ENCODE measurements at places on chromosomes 11 and 22.

- DNase-seq = no peak
These were observed 436.9 kb downstream of the GUCY1A2 start for GRCh38 chr11:106581399-106581798.

DNA sequence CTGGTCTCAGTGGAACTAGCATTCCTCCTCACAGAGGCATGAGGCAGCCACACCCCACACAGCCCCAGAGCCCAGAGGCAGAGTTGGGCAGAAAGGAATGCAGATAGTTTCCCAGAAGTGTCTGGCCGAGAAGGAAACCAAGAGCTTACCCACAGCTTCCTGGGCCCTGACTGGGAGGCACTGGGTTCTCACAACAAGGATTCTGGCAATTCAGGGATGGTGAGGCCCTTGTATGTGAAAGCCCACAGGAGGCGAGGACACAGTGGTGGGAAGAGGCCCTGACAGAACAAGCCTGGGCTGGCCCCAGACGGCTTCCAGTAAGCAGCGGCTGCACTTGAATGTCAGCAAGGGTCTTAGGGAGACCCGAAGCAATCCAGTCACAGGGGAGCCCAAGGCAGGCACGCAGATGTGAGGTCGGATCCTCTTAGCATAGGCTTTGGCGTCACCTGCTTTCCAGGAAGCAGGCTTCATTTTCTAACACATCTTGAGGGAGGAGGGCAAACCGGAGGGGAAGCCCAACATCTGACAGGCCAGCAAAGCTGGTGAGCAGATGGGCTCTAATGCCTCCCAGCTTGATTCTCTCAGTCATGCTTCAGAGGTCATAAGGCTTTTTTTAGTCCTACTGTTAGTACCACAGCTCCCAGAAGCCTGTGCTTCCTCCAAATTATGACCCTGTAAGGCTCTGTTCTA lies 78.3 kb upstream of the AKIP1 start:
- DNase-seq = peak; percentile 93

- DNase-seq = peak; percentile 33
These were observed 163.8 kb downstream of the CHST1 start for GRCh38 chr11:45501392-45502225.

GRCh38 chr22:25509374-25509791 lies 55.1 kb upstream of the GRK3 start:
- DNase-seq = no peak

DNA sequence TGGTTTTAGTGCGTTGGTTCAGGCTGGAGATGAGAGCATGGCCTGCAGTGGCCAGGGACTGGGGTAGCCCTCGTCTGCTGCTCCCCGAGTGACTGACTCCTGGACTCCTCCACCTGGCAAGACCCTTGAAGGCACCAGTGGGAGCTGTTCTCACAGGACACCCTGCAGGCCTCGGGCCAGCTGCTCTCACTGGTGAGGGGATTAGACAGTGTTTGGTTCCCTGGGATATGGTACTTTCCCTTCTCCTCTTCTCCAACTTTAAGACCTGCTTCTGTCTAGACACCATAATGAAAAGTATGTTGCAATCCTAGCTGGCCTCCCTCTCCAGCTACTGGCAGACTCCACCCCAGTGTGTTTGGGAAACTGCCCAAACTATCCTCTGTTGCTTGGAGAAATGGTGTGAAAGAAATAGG lies 168.8 kb upstream of the CADM1 start:
- DNase-seq = no peak

DNA sequence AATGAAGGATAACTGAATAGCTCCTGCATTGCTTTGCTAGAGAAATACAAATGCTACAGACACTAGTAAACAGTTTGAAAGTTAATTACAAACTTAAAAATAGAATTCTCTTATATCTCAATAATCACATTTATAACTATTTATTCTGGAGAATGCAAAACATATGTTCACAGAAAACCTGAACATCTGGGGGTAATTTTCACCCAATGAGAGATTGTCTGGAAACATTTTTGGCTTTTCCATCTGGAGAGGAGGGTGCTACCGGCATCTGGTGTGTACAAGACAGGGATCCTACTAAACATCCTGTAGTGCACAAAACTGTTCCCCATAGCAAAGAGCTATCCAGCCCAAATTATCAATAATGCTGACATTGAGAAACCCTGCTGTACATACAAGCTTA lies 378.4 kb upstream of the CHORDC1 start:
- DNase-seq = no peak

DNA sequence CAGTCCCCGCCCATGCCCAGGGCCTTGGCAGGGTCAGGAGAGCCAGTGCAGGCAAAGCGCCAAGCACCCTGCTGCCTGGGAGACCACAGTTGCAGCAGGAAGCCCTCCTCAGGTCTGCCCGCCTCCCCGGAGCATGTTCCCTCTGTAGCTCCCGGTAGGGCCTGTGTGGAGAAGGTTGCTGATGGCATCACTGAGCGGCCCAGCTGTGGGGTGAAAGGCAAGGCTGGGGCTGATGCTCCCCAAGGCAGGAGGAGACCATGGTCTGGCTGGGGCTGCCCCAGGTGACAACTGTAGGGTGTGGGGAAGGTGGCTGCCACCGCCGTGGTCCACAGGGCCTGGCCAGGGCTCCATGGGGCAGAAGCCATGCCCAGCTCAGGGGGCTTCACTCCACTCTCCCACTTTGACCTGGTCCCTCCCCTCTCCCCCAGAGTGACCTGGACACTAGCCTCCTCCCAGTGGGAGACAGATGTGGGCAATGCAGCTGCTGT lies 53.0 kb downstream of the CDKN1C start:
- DNase-seq = no peak

- no peak for DNase-seq
These were observed 47.5 kb upstream of the GRAMD1B start for GRCh38 chr11:123382555-123383074.

GRCh38 chr22:36528341-36528740 lies 625 bp downstream of the EIF3D start:
- DNase-seq = no peak

All from ELF-1 (cell line).